ENCODE measurements at places on chromosomes 7 and 10. TPM values are rescaled to one million over a fixed set of nuclear protein-coding genes. Genes with fewer than 3 reads are reported as not detected.

GRCh38 chr10:25261558-25261957 is 86.8 kb downstream of the GPR158 start:
- H3K27ac ChIP-seq = no peak overlapping the region
- no peaks in the 10 kb centered on the region for H3K36me3 ChIP-seq
- H3K4me1 ChIP-seq = no peaks in the 10 kb centered on the region
- no peak for DNase-seq
- no peak overlapping the region for H3K4me3 ChIP-seq
- no peaks in the 10 kb centered on the region for H3K27me3 ChIP-seq

- no peak overlapping the region for H3K27ac ChIP-seq
- H3K4me3 ChIP-seq = no peak overlapping the region
- no peaks in the 10 kb centered on the region for H3K36me3 ChIP-seq
- H3K27me3 ChIP-seq = peaks cover 17% of the 10 kb centered on the region
- no peaks in the 10 kb centered on the region for H3K4me1 ChIP-seq
These were observed 27.9 kb downstream of the KAZALD1 start for GRCh38 chr10:101089520-101090299.

DNA sequence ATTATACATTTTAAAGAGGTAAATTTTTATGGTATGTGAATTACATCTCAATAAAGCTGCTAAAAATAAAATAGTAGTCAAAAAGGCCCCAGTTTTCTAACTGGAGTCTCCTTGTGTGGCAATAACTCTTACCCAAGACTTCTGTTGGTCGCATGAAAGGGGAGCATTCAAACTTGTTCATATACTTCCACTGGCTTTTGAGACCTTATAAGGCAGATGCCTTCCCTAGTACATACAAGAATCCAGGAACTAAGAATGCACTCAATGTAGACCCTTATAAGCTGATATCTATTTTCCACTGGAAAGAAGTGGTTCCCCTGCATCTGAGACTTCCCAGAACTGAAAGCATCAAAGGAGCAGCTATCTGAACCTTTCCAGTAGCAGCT is 13.0 kb downstream of the BCAP29 start:
- no peak for DNase-seq
- no peaks in the 10 kb centered on the region for H3K4me1 ChIP-seq
- no peak overlapping the region for H3K27ac ChIP-seq
- H3K27me3 ChIP-seq = no peaks in the 10 kb centered on the region

DNA sequence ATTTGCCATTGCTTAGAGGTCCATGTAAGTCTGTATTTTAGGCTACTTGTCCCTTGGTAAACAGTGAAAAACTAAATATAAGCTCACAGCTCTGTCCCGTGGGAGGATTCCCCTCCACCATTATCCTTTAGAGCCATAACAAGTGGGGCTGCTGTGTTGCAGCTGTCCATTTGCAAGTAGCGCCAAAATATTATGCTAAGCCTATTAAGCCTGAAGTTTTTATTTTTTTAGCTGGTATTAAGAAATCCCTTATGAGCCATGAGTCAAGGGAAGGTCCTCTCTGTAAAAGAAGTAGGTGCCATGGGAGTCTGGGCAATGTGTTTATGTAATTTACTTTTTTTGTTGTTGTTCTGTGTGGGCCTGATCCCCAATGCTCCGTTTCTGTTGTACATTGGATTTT is 183.9 kb downstream of the THSD7A start:
- no peak for DNase-seq
- H3K27me3 ChIP-seq = no peaks in the 10 kb centered on the region

Gene ATG9B
- total RNA-seq = 29.9 TPM

DNA sequence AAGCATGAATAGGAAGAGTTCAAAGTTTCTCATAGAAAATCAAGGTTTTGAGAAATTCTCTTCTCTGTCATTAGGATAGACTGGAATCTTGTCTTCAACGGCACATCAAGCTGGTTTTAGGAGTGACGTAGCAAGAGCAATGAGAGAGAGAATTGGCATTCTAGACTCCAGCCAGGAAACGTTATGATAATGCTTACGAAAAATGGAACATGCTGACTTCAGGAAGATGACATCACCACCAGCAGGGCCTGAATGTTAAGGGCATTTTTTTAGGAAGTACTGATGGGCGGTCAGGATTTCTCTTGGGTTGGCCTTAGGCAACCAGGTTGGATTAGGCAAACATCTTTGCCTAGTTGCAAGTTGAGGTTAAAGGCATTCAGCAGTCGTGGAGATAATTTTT is 213.2 kb upstream of the CTBP2 start:
- no peak for DNase-seq
- no peaks in the 10 kb centered on the region for H3K4me1 ChIP-seq
- no peak overlapping the region for H3K27ac ChIP-seq
- H3K27me3 ChIP-seq = no peaks in the 10 kb centered on the region

GRCh38 chr10:100339236-100339635 is 7.8 kb upstream of the SCD start:
- no peak for DNase-seq
- H3K4me1 ChIP-seq = no peaks in the 10 kb centered on the region
- no peak overlapping the region for H3K4me3 ChIP-seq
- no peaks in the 10 kb centered on the region for H3K27me3 ChIP-seq
- H3K36me3 ChIP-seq = no peaks in the 10 kb centered on the region
- H3K27ac ChIP-seq = no peak overlapping the region

DNA sequence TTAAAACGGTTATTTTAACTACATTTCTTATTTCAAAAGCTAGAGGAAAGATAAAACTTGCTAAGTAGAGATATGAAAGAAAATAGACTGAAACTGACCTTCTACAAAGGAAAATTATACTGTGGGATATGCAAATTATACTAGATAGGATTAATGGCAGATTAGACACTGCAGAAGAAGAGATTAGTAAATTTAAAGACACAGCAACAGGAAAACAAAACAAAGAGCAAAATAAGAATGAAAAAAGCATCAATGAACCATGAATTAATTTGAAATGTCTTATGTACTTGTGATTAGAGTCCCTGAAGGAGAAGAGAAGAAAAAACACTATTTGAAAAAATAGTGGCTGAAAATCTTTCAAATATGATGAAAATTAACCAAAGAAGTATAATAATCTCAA is 52.3 kb downstream of the RNF32 start:
- H3K27ac ChIP-seq = no peak overlapping the region
- no peaks in the 10 kb centered on the region for H3K4me1 ChIP-seq
- DNase-seq = no peak
- no peaks in the 10 kb centered on the region for H3K36me3 ChIP-seq
- H3K4me3 ChIP-seq = no peak overlapping the region

GRCh38 chr7:46685051-46685450 is 764.0 kb upstream of the IGFBP3 start:
- H3K36me3 ChIP-seq = no peaks in the 10 kb centered on the region
- no peaks in the 10 kb centered on the region for H3K27me3 ChIP-seq
- H3K4me3 ChIP-seq = no peak overlapping the region
- no peak overlapping the region for H3K27ac ChIP-seq
- no peaks in the 10 kb centered on the region for H3K4me1 ChIP-seq

Data from CD4-positive, alpha-beta memory T cell (primary cell).